ENCODE measurements at places on chromosomes 5 and 9.

- DNase-seq: no peak
Observed at GRCh38 chr5:167057665-167058064, 1233.8 kb upstream of the WWC1 start.

- no peak for DNase-seq
Observed at GRCh38 chr5:7855611-7856010, 4.7 kb upstream of the CFAP90 start.

DNA sequence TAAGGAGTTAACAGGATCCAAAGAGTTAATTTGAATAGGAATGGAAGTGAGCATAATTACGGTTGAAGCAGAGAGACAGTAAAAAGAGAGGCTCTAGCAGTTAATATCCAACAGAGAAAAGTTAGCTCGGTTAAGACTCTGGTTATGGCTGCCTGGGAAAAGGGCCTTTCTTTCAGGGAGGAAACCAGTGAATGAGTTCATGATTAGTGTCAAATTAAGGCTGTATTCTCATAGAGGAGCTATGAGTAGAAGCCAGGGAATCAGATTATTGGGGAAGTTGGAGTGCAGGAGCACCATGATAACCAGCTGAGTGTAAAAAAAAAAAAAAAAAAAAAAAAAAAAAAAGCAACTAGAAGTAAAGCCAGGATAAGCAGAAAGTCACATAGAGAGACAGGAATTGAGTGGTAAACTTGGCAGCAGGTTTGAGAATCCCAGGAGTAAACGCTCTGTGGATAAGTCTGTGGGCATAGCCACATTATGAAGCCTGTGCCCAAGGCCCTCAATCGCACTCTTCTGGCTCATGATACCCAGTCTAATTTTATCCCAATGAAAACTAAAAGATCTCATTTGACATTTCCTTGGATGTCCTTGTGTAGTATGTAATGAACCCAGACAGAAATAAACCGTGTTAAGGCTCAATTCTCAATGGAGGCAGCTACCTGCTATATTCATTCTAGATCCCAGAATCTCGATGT lies 372.6 kb upstream of the MPDZ start:
- DNase-seq: no peak

DNA sequence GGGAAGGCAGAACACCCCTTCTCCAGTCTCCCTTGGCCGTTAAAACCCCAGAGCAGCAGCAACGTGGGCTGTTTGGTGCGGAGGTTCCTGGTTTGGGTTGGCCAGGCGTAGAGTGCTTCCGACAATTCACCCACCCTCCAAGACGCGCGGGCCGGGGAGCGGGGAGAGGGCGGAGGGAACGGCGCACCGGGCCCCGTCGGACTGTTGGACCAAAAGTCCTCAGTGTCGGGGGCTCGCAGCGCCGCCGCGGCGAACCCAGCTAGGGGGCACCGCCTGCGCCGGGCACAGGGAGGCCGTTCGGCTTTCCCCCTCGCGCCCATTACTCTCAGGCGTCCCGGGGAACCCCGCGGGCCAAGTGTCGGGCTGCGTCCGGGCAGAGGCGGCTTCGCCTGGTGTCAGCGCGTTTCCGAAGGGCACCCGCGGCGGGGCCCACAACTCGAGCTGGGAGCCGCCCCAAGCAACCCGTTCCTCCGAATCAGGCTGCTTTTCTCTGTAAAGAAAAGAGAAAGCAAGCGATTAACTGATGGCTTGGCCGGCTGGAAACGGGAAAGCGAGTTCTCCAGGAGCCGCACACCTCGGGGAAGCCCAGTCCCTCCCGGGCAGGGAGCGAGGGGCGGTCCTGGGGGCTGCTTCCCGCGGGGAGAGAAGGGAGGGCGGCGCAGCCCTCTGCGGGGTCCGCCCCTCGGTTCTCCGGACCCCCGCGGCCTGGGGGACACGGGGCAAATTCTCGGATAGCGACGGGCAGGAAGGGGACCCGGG lies 145.5 kb downstream of the ERCC6L2 start:
- peak; percentile 21 for DNase-seq

GRCh38 chr9:121098567-121099198 lies 23.9 kb downstream of the CNTRL start:
- no peak for DNase-seq

DNA sequence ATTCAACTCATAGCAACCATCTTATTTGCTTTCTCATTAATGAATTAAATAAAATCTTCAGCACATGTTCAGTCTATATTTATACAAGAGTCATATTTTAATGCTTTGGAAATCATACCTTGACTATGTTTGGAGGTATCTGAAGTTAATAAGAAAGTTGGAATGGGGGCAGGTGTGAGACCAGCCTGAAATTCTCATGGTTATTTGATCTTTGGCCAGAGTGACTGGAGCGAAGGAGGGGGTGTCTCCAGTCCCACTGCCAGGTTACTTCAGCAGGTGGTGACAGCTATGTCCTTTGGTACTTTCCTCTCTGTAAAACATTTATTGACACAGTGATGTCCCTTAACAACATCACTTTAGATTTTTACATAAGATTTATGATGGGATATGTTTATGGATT lies 318.1 kb upstream of the SGCD start:
- DNase-seq: no peak

- no peak for DNase-seq
Observed at GRCh38 chr5:150507474-150508276, at the start of gene NDST1. Gene NDST1, plus strand, starts transcription at chr5:150508131. Its CDS starts 13,124 bp downstream, at chr5:150521255.

GRCh38 chr5:80625230-80625629 lies 29.2 kb upstream of the MSH3 start:
- no peak for DNase-seq

DNA sequence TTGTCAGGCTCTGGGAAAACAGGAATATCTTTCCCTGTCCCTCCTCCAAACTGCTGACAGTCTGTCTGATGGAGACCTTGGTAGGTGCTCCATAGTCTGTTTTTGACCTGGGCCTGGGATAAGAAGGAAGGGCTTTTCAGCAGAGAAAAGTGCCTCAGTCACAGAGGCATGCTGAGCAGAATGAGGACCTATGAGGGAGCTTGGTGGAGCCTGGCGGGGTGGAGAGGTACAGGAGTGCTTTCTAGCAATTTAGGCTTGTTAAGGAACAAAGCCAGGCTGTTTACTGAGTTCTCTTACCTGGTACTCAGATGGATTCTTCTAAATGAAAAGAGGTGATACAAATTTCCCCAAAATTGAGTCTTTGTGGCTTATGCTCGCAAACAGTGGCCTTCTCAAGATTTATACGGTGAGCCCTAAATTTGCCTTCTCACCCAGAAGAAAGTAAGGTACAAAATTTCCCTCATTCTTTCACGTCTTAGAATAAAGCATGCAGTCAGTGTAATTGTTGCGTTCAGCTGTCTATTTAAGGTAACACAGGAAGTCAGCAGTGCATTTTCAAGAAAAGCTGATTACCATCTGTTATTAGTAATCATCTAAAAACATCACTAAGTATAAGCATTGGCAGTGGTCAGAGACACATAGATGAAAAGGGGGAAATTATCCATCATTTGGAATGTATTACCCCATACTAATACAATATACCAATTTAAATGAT lies 28.6 kb upstream of the IL13 start:
- no peak for DNase-seq

DNA sequence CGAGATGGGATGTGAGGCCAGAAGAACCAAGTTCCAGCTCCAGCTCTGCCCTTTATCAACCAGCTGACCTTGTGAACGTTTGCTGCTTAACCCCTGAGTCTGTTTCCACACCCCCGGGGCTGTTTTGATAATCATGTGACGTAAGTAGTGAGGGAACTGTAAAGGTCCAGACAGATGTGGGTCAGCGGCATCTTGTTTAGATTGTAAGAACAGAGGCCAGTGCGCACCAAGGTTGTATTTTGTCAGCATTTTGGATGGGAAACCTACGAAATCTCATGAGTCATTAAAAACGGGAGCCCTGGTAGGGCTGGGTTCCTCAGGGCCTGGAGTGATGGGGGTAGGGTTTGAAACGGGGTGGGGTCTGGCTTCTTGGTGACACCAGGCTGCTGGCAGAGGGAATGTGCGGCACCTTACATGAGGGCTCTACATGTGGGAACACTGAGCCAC lies 13.8 kb upstream of the COL15A1 start:
- peak; percentile 38 for DNase-seq

GRCh38 chr5:41083306-41083705 lies 12.2 kb upstream of the MROH2B start:
- DNase-seq: peak; percentile 34

GRCh38 chr9:129109537-129109903 lies 1.1 kb downstream of the CRAT start:
- peak; percentile 55 for DNase-seq

- peak; percentile 77 for DNase-seq
Observed at GRCh38 chr5:373710-374602, 52.4 kb downstream of the AHRR start.

GRCh38 chr5:4053136-4053535 lies 457.5 kb downstream of the IRX1 start:
- no peak for DNase-seq

- no peak for DNase-seq
Observed at GRCh38 chr5:127517110-127517479, 345 bp upstream of the PRRC1 start.

- no peak for DNase-seq
Observed at GRCh38 chr9:38642951-38643814, 22.8 kb upstream of the ANKRD18A start.

DNA sequence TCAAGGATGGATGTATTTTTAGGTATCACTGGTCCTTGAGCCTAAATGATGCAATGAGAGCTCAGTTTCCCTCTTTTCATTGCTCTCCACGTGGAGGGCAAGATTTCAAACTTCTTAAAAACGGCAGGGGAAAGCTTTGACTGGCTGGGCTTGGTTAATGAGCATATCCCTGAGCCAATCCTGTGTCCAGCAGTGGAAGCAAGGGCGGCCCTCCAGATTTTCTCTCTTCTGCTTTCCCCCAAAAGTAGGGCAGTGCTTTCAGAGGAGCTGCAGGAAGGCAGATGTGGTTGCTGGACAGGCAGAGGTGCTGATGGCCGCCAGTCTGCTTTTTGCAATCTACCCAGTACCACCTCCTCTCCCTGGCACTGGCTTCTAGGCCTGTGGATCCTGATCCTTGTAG lies 30.0 kb upstream of the TBC1D2 start:
- peak; percentile 7 for DNase-seq

DNA sequence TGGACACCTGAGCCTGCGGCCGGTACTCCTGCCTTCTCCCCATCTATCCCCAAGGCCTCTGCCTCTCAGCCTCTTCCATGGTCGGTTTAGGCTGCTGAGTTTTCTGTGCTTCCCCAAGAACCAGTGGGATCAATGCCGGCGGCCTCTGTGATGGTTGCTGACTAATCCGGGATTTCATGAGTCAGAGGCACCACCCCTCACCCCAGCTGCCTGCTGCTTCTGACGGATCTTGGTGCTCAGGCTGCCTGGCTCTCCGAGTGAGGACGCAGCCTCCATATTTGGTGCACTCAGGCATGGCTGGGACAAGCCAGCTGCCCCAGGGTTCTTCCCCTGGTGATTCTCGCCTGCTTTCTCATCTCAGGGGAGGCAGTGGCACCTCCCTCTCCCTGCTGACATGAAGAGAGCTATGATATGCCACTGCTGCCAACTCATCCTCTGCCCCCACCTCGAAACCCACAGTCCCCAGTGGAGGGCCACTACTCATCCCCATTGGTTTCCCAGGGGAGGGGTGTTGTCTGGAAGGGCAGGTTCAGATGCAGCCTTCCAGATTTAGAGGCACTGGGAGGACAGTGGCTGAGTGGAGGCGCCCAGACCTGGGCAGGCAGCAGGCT lies 3.3 kb upstream of the MAN1B1 start:
- DNase-seq: peak; percentile 94

GRCh38 chr9:73138516-73138915 lies 13.1 kb upstream of the ANXA1 start:
- DNase-seq: no peak

GRCh38 chr5:25358919-25359318 lies 714.1 kb upstream of the CDH10 start:
- DNase-seq: no peak

DNA sequence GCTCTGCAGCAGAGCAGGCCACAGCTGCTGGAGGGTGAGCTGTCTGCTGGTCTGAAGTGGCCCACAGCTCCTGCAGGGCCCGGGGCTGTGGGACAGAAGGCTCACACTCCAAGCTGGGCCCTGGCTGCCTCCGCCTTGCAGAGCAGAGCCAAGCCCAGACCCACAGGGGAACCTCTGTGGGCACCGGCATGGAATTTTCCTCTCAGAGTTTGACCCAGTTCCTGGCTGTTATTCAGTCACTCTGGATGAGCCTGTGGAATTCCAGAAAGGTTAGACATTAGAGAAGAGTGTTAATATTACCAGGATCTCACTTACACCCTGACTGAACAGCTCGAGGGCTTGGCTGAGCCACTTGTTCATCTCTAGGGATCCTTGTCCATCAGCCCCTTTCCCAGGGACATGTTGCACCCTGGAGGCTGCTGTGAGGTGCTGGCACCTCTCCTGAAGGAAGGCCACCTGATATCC lies 17.5 kb downstream of the IL9 start:
- DNase-seq: no peak

All from cardiac fibroblast (primary cell).